Activated CD8-positive, alpha-beta memory T cell treated with anti-CD3 and anti-CD28 coated beads, Interleukin-2, amount 10 ng/mL, durations not matched to agents 7 days and 5 days (primary cell): ENCODE measurements at places on chromosomes 3 and 15. TPM values are rescaled to one million over a fixed set of nuclear protein-coding genes. Genes with fewer than 3 reads are reported as not detected.

SH2D7 gene
- 0.26 TPM for total RNA-seq

DNA sequence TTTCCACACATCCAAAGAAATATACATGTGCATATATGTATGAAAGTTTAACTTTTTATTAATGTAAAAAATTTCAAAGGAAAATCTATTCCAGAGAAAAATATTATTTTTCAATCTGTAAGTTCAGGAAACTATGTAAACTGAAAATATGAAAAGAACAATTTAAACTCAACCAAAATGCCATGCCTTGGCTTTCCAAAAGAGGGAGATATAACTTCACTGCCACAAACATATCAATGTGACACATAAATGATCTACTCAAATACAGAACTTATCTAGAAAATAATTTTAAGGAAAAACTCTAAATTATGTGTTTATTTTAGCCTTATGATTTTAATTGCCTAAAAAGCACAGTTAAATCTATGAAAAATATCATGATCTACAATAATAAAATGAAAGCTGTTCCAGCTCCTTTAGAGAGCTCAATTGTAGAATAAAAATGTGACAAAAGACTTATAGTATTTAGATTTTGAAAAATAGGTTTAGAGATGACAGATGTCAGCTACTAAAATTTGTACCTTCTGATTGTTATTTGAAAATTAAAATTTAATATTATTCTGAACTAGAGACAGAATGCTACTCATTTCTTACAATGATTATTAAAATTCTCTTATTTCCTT, 94.8 kb downstream of the GBE1 start:
- no peaks in the 10 kb centered on the region for H3K36me3 ChIP-seq
- no peak for DNase-seq

GRCh38 chr3:72109327-72110259, 324.6 kb upstream of the PROK2 start:
- no peak overlapping the region for H3K27ac ChIP-seq
- peaks cover 14% of the 10 kb centered on the region for H3K27me3 ChIP-seq
- H3K36me3 ChIP-seq = no peaks in the 10 kb centered on the region

DNA sequence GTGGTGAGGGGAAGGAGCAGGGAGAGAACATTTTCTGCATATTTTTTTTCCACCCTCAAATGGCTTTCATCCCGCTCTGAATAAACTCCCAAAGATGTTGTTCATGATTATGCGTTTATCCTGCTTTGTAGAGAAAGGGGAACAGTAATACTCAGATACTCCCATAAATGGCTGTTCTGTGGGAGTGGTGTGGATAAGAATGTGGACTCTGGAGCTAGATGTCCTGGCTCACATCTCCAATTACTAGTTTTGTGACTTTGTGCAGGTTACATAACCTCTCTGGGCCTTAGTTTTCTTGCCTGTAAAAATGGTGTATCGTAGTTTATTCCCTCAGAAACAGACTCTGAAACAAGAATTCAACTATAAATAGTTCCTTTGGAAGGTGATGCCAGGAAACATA, 395.4 kb upstream of the SUCLG2 start:
- no peak overlapping the region for H3K4me3 ChIP-seq
- H3K36me3 ChIP-seq = no peaks in the 10 kb centered on the region
- no peak for DNase-seq
- no peaks in the 10 kb centered on the region for H3K27me3 ChIP-seq
